ENCODE measurements at places on chromosomes 4 and X.

DNA sequence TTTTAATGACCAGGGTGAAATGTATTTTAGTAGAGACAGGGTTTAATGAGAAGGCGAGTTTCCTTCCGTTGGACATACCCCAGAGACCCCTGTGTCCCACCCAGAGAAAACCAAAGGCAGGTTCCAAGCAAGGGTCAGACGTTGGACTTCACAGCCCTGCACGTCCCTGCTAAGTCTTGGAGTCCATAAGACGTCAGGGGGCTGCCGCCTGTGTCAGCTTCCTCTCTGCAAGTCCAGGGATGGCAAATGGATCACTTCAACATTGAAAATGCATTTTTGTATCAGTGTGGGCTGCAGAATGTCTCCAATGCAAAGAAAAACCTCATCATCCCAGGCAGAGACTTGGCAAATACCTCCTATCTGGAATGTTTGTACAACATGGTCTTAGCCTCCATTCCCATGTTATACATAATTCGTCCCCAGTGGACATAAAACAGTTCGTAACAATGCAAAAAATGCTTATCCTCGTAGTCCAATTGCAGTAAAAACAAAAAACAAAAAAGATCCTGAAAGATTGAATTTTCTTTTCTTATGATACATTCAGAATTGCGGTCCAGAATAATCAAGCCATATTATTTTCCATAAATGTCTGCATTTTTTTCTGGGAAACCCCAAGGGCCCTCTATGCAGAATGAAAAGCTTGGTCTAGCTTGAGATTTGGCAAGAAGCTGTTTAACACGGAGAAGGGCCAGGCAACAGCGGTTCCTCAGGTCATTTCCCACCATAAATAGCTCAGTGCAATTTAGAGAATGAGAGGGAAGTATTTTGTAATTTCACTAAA, 190.9 kb downstream of the SHOX start:
- no peak for DNase-seq

DNA sequence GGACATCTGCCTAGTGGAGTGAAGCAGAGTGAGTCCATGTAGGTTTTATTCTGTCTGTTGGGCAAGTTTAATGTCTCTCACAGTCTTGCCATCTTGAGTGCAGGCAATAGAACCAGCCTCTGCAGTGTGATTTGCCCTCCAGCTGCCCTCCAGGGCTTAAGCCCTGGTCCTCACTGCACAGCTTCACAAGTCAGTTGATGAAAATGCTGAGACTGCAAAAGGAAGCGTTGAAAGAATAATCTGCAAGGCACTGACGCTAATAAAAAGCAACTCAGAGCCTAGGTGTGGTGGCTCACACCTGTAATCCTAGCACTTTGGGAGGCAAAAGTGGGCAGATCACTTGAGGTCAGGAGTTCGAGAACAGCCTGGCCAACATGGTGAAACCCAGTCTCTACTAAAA, 54.1 kb upstream of the PHOX2B start:
- no peak for DNase-seq

DNA sequence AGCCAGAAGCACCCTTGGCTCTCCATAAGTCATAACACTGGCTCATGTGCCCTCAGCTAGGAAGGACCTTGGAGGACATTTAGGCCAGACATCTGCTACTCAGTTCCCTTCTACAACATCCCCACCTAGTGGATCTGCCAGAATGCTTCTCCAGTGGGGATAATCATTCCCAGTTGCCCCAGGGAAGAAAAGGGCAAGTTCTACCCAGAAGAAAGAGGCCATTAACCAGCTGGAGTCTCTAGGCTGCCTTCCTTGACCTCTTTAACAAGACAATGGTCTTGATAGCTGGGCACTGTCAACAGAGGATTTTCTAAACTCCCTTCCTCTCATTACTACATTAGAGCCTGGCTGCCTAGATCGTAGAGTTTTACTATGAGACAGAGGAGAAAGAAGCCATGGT, 42.0 kb downstream of the LGI2 start:
- no peak for DNase-seq

GRCh38 chr4:7414046-7414445, 20.7 kb downstream of the PSAPL1 start:
- no peak for DNase-seq

GRCh38 chr4:76256032-76256431, 4.5 kb downstream of the FAM47E start:
- DNase-seq = no peak

DNA sequence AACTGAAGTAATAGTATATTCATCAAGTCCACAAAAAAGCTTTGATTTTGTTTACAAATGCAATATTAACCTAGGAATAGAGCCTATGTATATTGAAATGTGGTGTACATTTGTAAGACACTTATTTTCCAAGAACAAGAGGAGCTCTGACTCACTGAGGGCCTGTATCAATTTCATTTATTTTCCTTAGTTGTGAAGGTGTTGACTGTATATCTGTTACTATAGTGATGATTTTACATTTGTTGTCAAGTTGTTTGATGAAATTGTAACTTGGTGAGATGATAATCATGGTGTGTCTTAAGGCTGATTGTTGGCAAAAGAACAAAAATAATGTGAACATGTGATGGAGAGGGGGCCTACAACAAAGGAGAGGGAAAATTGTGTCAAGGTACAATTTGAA, 274.9 kb upstream of the TEX13A start:
- no peak for DNase-seq

GRCh38 chrX:78476701-78477100, 149.3 kb upstream of the CYSLTR1 start:
- DNase-seq = no peak

DNA sequence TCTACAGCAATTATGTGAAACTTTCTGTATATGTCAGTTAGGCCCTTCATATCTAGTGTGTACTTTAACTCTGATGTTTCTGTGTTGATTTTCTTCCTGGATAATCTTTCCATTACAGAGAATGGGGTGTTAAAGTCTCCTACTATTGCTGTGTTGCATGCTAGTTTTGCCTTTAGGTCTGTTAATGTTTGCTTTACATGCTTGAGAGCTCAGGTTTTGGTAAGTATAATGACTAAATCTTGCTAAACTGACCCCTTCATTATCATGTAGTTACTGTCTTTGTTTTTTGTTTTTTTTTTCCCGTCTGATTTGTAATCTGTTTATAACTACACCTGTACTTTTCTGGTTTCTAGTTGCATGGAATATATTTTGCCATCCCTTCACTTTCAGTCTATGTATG, 63.6 kb upstream of the UGT2B15 start:
- DNase-seq = no peak

GRCh38 chr4:159155119-159155518, 52.2 kb downstream of the RAPGEF2 start:
- DNase-seq = no peak

- DNase-seq = no peak
These were observed 2.9 kb upstream of the CXCL3 start for GRCh38 chr4:74041418-74041817.

DNA sequence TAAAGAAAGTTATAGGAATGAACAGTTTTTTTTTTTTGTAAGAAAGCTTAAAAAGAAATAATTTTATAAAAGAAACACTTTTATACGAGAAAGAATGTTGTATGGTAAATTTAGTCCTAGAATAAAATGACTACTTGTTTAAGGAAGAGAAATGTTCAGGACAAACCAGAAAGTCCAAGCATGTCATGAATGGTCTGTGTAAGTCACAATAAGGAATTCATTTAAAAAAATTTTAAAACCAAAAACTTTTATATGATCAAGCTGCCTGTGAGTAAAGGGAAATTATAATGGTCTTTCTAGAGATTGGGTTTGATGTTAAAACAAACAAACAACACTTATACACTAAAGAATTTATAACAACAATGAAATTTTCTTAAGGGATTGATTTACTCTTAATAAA, 858.9 kb upstream of the PCDH7 start:
- no peak for DNase-seq

DNA sequence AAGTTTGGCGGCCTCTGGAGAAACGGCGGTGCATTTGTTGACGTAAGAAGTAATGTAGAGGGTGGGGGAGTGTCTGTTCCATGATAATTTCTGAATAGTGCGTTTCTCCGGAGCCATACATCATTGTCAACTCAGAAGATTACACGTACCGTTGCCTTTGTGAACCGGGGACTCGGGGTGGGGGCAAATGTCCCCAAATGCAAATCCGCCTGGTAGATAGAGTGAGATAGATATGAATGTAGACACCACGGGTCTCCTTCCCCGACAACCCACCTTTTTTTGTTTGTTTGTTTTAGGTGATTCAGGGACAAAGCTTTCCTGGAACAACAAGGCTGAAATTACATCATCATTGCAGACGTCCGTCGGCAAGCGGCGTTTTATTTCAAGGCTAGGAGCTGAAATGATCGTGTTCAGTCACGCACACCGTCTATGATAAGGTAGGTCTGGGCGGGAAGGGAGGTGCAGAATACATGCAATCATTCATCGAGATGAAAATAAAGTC, 96.0 kb upstream of the PPP2R3B start:
- no peak for DNase-seq

- DNase-seq = no peak
These were observed 63.2 kb upstream of the WWC2 start for GRCh38 chr4:183035726-183036415.

- DNase-seq = no peak
These were observed 173.7 kb downstream of the RPA4 start for GRCh38 chrX:97057349-97057909.

DNA sequence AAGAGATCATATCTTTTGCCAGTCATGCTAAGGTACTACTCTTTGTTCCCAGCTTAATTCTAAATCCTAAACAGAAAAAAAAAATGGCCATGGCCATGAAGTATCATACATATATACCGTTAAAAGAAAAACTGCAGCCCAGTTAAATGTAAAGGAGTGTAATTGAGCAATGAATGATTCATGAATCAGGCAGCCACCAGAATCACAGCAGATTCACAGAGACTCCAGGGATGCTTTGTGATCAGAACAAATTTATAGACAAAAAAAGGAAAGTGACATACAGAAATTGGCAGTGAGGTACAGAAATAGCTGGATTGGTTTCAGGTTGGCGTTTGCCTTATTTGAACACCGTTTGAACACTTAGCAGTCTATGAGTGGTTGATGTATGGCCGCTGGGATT, 42.1 kb upstream of the PDGFC start:
- DNase-seq = no peak

Measured in stimulated activated CD4-positive, alpha-beta T cell treated with anti-CD3 and anti-CD28 coated beads, Interleukin-1b, Interleukin-23, amount 100 ng/mL, for 24 hours (primary cell).